ENCODE measurements at places on chromosomes 12 and 14.

GRCh38 chr14:71371711-71372396, 464.6 kb downstream of the PCNX1 start:
- no peak for DNase-seq

DNA sequence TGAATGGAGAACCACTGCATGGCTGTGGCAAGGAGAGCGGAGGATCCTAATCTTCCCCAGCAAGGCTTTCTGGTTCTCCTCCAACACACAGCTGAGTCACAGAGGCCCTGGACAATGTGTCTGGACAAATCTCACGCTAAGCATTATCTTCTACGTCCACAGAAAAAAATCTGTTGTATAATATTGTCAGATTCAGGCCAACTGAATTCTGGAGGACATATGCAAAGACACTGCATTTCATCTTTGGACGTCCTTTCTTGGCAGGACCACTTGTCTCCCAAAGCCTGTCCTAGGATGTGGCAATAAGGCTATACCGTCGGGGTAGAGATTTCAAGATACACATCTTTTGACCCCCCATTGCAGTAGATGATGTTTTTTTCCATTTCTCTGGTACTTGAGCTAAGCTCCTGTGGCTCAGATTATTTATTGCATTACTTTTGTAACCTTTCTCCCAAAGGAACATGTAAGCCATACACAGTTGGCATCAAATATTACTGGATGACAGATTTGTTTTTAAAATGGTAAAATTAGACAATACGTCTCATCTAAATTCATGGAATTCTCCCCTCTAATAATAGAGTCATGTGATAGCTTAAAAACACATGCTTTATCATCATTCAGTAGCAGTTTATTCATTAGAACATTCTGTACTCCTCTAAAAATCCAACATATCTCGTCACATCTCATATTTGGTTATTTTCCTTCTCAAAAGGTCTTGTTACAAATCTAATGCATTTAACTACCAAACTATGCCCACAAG, 19.4 kb downstream of the LMO3 start:
- DNase-seq = no peak

- no peak for DNase-seq
Measured at GRCh38 chr14:100841761-100842403, 16.0 kb downstream of the MEG3 start.

- DNase-seq = no peak
Measured at GRCh38 chr12:90455756-90456155, 499.2 kb downstream of the CCER1 start.

GRCh38 chr12:108807476-108807875, 49.9 kb downstream of the SSH1 start:
- no peak for DNase-seq

DNA sequence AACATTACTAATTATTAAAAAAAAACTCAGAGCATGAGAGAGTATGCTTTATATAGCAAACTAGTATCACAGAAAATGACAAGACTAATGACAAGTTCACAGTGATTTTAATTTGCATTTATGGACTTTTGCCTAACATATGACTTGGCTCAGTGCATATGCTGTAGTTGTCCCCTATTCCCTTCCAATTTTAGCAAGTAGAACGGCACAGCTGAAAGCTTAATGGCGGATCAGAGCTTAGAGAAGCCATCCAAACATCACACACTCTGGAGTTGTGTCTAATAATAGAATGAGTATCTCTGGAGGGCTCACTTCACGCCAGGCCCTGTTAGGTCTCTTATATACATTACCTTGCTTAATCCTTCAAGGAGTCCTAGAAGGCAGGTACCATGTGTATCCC, 13.3 kb downstream of the CNIH1 start:
- no peak for DNase-seq

- DNase-seq = peak; percentile 68
Measured at GRCh38 chr12:123942238-123942653, 30.4 kb downstream of the CCDC92 start.

GRCh38 chr12:95099270-95099790, 25.9 kb upstream of the NR2C1 start:
- no peak for DNase-seq

GRCh38 chr12:75923964-75924666, 107.5 kb downstream of the PHLDA1 start:
- no peak for DNase-seq

- DNase-seq = no peak
Measured at GRCh38 chr14:53968726-53969125, 12.1 kb upstream of the BMP4 start.

GRCh38 chr12:13911756-13912554, 69.4 kb downstream of the GRIN2B start:
- no peak for DNase-seq

DNA sequence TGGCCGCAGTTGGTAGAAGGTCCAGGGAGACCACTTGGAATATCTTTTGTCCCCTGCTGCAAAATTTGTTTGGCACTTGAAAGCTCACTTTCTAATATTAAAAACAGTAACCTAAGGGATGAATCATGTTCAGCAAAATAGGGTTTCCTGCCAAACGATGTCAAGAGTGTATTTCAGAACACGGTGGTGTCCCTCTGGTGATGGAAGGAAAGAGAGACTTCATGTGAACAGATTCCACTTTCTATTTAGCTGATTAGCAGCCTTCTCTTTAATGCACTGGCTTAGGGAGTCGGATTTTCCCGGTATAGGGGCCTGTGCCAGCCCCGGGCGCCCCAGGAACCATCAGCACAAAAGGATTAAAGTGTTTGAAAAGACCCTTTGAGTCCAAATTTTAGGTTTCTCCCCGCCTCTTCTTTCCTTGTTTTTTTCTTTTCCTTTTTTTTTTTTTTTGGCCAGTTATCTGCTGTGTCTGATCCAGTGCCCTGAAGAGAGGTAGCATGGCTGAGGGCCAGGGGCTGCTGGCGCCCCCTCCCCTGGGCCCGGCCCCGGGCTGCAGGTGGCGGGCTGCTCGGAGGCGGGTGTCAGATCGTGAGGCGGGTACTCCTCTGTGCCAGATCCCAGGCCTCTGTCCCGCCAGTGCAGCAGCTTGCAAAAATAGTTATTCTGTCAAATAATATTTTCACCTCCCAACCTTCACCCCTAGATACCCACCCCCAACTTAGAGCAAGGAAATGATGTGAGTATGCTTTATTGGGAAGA, 88.3 kb downstream of the TESC start:
- DNase-seq = no peak

- no peak for DNase-seq
Measured at GRCh38 chr12:25653487-25654175, 100.5 kb upstream of the LMNTD1 start.

DNA sequence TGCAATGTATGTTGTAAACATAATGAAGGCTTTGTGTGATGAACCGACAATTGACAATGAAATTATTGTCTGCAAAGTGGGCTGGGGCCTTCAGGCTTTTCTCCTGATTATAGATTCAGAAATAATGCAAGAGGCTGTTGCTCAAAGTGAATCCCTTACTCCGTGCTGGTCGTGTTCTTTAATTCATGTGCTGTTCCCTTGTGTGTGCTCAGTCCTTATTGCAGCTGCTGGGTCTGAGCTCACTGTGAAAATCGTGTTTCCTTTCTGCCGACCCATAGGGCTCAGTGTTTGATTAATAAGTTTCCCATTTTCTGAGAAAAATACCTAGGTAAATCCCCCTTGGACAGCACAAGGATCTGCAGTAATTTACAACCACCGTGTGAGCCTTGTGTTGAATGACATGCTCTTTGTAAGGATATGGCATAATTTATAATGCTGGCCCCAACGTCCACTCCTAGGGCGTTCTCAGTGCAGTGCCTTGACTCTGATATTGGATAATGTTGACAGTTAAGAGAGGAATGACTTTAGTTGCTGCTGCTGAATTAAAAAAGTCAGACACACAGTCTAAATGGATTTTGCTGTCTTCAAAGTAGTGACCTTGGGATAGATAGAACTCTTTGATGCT, 81.6 kb downstream of the RGS6 start:
- no peak for DNase-seq

DNA sequence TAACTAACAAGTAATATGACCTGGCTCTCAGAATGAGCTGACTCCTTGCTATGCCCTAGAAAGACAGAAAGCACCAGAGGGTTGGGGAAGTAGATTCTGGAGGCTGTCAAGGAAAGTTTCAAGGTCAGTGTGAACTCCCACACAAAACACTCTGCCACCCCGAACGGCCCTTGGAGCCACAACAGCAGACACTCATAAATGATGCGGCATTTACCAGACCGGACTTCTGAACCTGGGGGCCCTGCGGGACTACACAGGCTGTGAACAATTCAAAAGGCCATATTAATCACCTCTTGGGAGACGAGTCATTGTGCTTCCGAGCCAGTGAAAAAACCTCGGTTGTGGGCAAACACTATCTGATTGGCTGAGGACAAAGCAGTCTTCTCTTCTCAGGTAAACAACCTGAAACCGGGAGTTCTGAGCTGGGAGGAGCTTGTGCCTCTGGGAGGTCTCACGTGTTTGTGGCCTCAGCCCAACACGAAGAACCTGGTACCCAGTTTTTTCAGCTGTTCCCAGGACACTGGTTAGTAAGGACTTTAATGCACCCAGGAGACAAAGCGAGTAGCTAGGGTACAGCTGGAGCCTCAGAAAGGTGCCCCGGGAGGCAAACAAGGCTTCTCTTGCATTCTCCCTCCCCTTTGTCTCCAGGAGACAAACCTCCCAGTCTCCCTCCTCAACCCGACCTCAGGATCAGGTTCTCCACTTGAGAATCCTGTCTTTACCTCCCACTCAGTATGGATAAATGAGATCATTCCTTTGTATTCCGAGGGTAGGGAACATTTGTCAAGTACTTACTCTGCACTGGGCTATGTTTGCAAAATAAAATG, 35.3 kb downstream of the VWF start:
- DNase-seq = no peak

DNA sequence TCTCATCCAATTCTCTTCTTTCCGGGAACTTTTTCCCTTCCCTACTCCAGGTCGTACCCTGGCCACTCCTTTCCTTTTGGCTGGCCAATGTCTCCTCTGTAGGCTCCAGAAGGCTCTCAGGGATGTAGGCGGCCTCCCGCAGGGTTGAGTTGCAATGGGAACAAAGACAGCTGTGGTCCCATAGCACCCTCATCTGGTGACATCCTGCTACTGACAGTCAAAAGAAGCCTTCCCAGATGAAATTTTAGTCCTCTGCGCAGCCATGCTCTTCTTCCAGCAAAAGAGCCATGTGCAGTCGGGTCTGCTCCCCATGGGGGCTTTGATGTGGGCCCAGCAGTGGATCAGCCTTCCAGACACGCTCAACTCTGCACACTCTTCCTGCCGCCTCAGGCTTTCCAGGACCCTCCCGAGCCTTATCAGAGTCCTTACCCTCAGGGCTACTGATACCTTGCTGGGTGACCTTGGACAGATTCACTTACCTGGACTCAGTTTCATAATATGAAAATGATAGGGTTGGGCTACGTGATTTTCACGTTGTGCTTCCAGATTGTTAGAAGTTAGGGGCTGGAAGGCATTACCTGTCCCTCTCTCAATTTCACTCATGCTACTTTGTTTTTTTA, 5.5 kb upstream of the CELA1 start:
- no peak for DNase-seq

GRCh38 chr14:101351146-101351545, 210.1 kb upstream of the DIO3 start:
- no peak for DNase-seq

- no peak for DNase-seq
Measured at GRCh38 chr12:63911341-63911740, 66.8 kb downstream of the SRGAP1 start.

DNA sequence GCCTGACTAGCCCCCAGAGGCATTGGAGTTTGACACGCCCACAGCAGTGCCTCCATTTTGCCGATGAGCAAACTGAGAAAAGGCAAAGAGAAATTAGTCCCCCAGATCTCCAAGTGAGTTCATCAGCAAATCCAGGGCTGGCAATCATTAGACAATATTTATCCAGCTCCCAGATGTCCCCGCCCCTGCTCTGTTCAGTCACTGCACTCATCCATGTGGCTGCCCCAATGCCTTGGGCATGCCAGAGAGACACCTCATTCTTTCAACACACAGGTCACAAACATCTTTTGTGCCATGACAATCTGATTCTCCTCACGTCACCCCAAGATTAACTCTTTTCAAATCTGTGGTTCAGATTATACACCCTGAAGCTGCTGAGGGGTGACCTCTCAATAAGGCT, 43.5 kb downstream of the DPF3 start:
- no peak for DNase-seq

DNA sequence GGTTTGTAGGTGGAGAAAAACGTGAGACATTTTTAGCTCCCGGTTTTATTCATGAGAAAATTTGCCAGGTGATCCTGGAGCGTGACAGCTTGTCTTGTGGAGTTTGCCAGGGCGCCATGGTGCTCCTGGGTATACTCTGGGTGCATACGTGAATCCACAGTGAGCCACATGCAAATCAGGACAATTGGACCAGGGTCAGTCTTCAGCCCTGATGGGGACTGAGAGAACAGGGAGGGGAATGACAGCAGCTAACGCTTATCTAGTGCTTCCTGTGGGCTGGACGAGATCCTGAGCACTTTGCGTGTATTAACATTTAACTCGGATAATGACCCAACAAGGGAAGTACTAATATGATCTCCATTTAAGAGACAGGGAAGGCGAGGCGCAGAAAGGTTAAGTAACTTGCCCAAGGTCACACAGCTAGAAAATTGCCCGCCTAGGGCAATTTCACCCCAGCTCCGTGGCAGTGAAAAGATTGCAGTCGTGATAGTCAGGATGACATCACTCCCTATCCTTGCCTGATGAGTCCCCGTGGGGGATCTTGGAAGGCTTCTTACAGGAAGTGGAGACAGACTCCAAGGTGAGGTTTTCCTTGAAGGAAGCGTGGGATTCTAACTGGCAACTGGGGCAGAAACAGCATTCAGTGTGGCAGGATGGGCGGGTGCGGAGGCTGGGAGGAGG, 118.4 kb upstream of the NCOR2 start:
- DNase-seq = no peak

DNA sequence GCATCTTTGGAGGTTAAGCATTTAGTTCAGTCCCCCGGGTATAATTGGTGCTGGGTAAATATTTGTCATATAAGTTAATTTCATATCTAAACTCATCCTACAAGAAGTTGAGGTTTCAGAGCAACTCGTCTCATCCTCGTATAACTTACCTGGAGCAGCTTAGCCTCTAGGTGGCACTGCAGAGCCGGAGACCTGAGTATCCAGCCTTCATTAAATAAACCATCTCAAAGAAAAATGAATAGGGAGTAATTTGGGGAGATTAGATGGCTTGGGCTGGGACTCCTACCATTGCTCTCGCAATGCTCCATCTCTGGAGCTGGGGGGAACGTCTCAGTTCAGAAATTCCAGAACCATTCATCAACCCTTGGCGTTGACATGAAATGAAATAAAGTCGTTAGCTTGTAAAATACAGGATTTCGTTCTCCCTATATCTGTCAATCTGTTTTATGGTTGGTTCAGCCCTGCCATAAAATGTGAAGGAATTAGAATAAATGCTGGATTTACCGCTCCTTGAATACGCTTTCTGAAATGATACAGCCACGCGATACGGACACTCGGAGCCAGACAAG, 122.9 kb upstream of the TMEM132D start:
- peak; percentile 27 for DNase-seq

GRCh38 chr12:15334225-15334624, 11.9 kb downstream of the PTPRO start:
- DNase-seq = no peak

DNA sequence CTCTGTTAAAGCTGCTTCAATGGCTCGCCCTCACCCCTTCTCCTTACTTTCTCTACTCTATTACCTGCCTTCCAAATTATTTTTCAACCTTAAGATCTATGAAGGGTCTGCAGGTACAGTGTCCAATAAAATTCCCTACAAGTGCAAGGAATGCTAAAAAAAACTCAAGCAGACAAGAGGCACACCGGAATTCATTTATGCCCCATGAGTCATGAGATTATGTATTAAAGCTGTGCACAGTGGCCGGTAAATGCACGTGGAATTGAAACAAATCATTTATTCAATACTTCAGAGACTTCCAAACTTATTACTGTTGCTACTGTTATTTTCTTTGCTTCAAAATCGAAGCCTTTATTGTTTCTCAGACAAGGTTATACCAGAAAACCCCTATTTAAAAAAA, 68.4 kb downstream of the ST8SIA1 start:
- no peak for DNase-seq
